Liver (tissue), 10 donors: ENCODE measurements at places on chromosomes 2 and 18. TPM values are rescaled to one million over a fixed set of nuclear protein-coding genes. Genes with fewer than 3 reads are reported as not detected.

ANKRD62 gene
- under 0.01 TPM for total RNA-seq

MERTK gene
- total RNA-seq = 34.1 TPM

DSC1 gene
- not detected for total RNA-seq

ERMN gene
- total RNA-seq = not detected

TTC21B gene
- total RNA-seq = 25.3 TPM

KRTCAP3 gene
- 2.8 TPM for total RNA-seq

DSEL gene
- 4.8 TPM for total RNA-seq

PROKR1 gene
- total RNA-seq = not detected

SGPP2 gene
- 0.33 TPM for total RNA-seq

RAPGEF4 gene
- 1.5 TPM for total RNA-seq

CNDP1 gene
- total RNA-seq = 8.2 TPM

LIPG gene
- 150 TPM for total RNA-seq

RRM2 gene
- total RNA-seq = 124 TPM

RAB6D gene
- total RNA-seq = not detected

TANC1 gene
- 6.6 TPM for total RNA-seq

TMEM198 gene
- total RNA-seq = 1.1 TPM

C2orf15 gene
- 0.33 TPM for total RNA-seq

CKAP2L gene
- not detected for total RNA-seq

TBC1D8 gene
- 38.6 TPM for total RNA-seq

SERPINB4 gene
- total RNA-seq = not detected

ERICH2 gene
- 0.42 TPM for total RNA-seq

CYRIA gene
- 3.1 TPM for total RNA-seq

CROCC2 gene
- total RNA-seq = under 0.01 TPM

CXCR1 gene
- total RNA-seq = 1.8 TPM

COL6A3 gene
- 24.9 TPM for total RNA-seq

LAMA3 gene
- 3.9 TPM for total RNA-seq

STON1 gene
- total RNA-seq = 3.8 TPM

FZD7 gene
- 1.5 TPM for total RNA-seq

GTF2A1L gene
- total RNA-seq = 0.67 TPM

LCT gene
- not detected for total RNA-seq

SIX3 gene
- not detected for total RNA-seq

KCNG2 gene
- total RNA-seq = 0.23 TPM

GALM gene
- 32.8 TPM for total RNA-seq
